Cerebellar nuclear complex (tissue), 1 donor: ENCODE measurements at places on chromosomes 16 and 17.

DNA sequence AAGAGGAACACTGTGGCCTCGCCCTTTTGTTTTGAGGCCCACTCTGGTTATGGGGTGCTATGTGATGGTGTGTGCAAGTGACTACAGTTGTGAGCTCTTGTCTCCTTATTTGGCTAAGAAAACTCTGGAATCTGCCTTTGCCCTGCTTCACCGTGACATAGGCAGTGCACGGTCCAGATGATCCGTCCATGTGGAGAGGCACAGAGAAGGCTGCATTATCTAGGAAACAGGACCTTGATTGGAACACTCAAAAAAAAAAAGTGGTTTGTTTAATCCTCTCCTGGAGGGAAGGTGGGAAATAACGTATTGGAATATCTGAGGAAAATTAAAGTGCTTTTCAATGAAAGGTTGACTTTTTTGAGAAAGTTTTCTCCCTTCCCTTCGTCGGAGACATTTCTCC lies 233.3 kb downstream of the CHD9NB start:
- DNase-seq = no peak

GRCh38 chr17:79811011-79811867 lies 14.4 kb upstream of the CBX8 start:
- DNase-seq = no peak

DNA sequence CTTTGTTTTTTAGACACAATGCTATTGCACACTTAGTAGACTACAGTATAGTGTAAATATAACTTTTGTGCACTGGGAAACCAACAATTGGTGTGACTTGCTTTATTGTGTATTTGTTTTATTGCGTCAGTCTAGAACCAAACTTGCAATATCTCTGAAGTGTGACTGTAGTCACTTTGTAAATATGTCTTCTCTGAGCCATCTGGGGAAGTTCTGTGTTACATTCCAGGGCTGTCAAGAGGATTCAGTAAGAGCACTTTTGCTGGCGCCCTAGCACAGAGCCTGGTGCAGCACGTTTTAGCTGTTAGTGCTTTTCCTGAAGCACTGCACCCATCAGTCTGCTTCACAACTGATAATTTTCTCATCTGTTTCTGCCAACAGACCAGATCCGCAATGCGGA lies 73.2 kb downstream of the NT5M start:
- no peak for DNase-seq

DNA sequence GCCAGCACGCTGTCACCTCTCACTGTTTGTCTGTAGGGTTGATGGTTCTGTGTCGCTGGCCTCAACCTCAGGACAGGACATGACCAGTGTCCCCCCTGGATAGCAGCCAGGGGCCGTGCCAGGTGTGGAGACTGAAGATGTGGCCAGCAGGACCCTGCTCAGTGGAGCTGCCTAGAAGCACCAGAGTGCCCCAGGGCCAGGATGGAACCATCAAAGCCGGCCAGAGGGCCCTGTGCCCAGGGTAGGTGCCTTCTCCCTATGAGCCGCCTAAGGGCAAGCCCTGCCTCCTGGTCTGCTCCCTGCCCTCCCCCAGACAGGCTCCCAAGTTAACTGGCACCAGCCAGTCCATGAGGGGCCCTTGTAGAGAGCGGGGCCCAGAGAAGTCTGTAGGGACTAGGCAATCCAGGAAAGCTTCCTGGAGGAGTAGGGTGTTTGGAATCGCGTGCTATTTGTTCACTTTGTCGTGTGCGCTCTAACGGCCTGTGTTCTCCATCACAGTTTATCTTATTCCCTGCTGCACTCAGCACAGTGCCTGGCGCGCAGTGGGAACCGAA lies 546 bp upstream of the NDUFB10 start:
- DNase-seq = no peak

GRCh38 chr17:41905172-41905571 lies 13.6 kb downstream of the ACLY start:
- no peak for DNase-seq

- no peak for DNase-seq
Measured at GRCh38 chr17:64001091-64001579, 3.0 kb downstream of the PRR29 start.

GRCh38 chr17:61398721-61399130 lies 917 bp upstream of the TBX2 start:
- no peak for DNase-seq

GRCh38 chr17:82217530-82218204 lies 5.0 kb upstream of the CCDC57 start:
- DNase-seq = no peak

- DNase-seq = no peak
Measured at GRCh38 chr17:71855010-71855409, 265.8 kb upstream of the SOX9 start.

DNA sequence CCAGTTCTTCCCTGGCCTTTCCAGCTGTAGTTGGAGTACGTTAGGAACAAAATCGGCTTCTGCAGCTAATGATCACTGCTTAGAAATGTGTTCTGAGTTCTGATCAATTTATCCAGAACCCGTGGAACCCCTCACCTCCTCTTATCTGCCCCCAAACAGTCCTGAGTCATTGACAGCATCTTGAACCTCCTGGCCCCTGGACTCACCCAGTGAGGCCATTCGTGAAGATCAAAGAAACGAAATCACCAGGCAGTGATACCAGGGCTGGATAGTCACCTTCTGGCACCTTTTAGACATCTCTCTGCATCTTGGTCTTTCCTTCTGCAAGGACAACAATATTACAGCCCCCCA lies 17.0 kb upstream of the EXOC7 start:
- no peak for DNase-seq

DNA sequence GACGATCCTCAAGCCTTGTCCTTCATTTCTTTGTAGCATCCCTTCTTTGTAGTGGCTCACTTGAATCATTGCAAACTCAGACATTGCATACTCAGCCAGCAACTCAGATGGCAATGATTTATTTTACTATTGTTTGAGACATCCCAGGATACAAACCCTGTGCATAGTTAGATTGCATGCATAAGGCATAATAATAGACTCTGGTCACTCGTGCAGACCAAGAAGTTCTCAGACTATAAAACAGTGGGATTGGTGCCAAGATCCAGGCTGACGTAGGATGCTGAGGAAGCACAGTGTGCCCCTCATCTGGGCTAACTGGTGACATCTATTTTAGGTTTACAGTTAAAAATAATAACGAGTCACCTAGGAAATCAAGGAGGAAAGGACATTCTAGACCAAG lies 142.3 kb downstream of the PMP22 start:
- no peak for DNase-seq
